ENCODE measurements at places on chromosomes 5 and 9.

DNA sequence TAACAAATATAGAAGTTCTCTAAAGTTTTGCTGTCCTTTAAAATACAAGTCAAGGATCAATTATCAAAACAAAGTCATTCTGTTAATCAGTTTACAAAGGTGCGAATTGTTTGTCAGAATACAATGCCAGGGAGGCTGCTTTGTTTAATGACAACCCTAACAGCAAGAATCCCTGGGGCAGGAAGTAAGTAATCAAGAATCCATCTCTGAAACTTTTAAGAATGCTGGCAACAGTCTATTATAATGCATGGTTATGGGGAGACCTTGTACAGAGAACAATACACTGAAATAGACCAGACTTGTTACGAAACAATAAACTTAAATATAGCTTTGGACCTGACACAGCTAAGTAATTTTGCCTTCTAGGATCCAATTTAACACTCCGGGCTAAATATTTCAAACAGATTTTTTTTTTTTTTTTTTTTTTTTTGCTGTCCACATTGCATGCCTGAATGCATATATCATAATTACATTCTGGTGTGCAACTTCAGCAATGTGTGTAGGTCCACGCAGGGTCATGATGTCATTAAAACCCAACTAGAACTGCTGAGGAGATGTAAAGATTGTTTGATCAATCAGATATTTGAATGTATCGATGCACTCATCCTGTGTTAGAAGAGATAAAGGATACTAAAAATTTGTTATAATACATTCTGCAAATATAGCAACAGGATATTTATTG is 421.3 kb downstream of the CETN3 start:
- DNase-seq: no peak

DNA sequence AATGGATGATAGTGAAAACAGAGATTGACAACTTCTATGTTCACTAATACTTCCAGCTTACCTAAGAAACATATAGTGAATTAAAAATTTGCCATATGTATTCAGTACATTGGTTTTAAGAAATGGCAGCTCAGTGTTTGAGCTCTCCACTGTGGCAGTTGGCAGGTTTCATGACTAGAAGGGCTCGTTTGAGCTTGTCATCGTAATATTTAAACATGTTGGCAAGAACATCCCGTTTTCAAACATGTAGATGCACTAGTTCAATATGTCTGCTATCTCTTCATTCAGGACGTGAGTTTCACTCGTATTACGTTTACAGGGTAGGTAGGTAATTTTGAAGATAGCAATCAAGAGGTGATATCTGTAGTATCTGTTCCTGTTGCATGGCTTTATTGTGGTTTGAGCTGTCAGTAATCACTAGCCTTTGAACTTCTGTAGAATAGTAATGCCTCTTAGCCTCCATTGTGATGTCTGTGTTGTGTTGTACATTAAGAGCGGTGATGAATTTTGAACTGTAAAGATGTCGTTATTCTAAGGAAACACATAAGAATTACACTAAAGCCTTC is 74.8 kb downstream of the NLN start:
- no peak for DNase-seq

DNA sequence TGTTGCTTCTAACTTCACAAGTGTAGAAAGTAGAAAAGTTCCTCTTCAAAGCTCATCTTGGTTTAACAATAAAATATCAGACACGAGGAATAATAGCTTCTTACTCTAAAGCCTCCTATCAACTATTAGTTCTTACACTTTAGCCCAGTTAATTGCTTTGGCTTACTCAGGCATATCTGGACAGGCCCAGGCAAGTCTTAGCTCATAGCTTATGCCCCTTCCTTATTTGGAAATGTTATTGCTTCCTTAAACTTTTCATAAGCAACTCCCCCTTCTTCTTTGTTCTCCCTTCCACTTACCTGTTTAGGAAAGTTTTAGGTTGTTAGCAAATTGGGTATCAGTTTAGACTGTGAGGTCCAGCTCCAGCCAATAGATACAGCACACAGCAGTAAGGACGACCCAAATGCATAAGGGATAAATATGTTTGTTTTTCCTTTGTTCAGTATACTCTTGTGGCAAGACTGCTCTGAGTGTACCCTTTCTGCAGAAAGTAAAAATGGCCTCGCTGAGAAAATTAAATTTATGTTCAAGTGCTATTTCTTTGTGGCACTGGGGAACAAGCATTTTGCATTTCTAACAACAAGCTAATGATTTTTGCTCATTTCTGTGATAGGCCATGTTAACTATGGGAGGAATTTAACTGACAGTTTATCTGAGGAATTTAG is 162.1 kb downstream of the SMC2 start:
- no peak for DNase-seq

- DNase-seq: no peak
These were observed 746.3 kb upstream of the RIOK2 start for GRCh38 chr5:97929383-97929782.

DNA sequence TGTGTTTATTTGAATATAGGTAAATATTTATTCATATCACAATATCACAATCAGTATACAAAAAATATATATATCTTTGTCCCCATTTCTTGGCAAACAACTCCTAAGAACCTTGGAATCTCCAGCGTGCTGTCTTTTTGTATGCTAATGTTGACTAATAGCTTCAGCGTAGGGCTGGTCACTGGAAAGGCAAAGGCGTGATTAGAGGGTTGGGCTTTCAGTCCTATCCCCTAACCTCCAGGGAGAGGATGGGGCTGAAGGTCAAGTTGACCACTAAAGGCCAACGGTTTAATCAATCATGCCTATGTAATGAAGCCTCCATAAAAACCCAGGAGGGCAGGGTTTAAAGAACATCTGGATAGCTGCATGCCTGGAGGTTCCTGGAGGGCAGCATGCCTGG is 79.6 kb upstream of the BNC2 start:
- DNase-seq: no peak

DNA sequence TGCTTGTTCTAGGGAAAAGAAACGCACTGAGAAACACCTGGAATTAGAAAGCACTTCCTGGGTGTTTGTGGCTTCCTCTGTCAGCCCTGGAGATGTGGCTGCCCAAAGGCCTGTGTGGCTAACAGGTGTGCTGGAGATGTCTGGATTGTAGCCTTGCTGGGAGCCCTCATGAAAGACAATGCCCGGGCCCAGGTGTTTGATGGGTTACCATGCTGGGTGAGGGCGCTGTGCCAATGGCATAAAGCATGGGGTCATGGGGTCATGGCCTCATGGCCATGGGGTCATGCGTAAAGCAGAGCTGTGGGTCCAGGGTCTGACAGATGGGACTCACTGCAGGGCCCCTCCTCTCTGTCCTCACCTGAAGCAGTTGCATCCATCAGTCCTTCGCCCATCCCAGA is 21.6 kb downstream of the ANKRD33B start:
- no peak for DNase-seq

- DNase-seq: no peak
These were observed 116.2 kb downstream of the PRELID2 start for GRCh38 chr5:145718956-145719355.

DNA sequence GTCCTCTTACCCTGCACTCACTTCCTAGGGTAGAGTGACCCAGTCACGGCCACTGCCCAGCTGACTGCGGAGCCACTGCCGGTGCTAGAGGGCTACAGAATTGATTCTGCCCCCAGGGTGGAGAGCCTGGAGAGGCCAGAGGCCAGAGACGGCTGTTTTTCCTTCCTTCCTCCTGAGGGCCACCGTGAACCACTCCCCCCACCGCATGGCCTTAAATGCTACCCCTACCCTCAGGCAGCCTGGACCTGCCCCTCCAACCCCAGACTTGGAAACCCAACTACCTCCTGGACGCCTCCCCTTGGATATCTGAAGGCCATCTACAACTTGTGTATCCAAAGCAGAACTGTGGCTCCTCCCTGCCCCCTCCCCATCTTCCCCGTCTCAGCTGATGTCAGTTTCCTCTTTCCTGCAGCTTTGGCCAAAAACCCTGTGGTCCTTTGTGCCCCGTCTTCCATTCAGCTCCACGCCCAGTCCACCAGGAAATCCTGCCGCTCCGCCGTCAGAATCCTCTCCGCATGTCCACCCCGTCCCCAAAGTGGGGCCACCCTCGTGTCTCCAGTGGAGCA is 16.3 kb downstream of the SH2D3C start:
- DNase-seq: no peak

GRCh38 chr5:40679148-40679912 is 385 bp upstream of the PTGER4 start:
- peak; percentile 90 for DNase-seq

GRCh38 chr9:11701706-11702105 is 991.5 kb upstream of the TYRP1 start:
- DNase-seq: no peak

Measured in activated T-helper 1 cell treated with anti-CD3 and anti-CD28 coated beads, Interleukin-2, amount 50 U/mL, for 16 hours (primary cell).